ENCODE measurements at places on chromosomes 6 and 20. TPM values are rescaled to one million over a fixed set of nuclear protein-coding genes. Genes with fewer than 3 reads are reported as not detected.

- H3K4me1 ChIP-seq, result no peaks in the 10 kb centered on the region
- no peak overlapping the region for H3K4me3 ChIP-seq
- H3K36me3 ChIP-seq, result peaks cover 19% of the 10 kb centered on the region
- no peaks in the 10 kb centered on the region for H3K27me3 ChIP-seq
These were observed 23.3 kb downstream of the NAPB start for GRCh38 chr20:23397961-23398360.

GRCh38 chr6:96651816-96652215 is 88.9 kb downstream of the FHL5 start:
- DNase-seq, result no peak
- no peak overlapping the region for H3K4me3 ChIP-seq
- H3K27me3 ChIP-seq, result no peaks in the 10 kb centered on the region
- H3K36me3 ChIP-seq, result no peaks in the 10 kb centered on the region

- peaks cover 68% of the 10 kb centered on the region for H3K36me3 ChIP-seq
- no peak overlapping the region for H3K4me3 ChIP-seq
- peaks cover 5% of the 10 kb centered on the region for H3K4me1 ChIP-seq
These were observed 17.4 kb upstream of the CSE1L start for GRCh38 chr20:49028684-49029083.

The CLVS2 gene
- total RNA-seq, result not detected

The OR2B6 gene
- not detected for total RNA-seq

The MYT1 gene
- total RNA-seq, result not detected

The OPRL1 gene
- 1.4 TPM for total RNA-seq

The SASH1 gene
- 2.7 TPM for total RNA-seq

The MAVS gene
- 23.1 TPM for total RNA-seq

The SRXN1 gene
- total RNA-seq, result 11.6 TPM

The TOP1 gene
- total RNA-seq, result 36.3 TPM
